Stimulated activated memory B cell treated with anti-CD40 and anti-IgM and Interleukin-4, amounts not matched to agents 10 μg/mL and 1 μg/mL and 100 μg/mL, for 72 hours (primary cell): ENCODE measurements at places on chromosomes 1 and 21.

DNA sequence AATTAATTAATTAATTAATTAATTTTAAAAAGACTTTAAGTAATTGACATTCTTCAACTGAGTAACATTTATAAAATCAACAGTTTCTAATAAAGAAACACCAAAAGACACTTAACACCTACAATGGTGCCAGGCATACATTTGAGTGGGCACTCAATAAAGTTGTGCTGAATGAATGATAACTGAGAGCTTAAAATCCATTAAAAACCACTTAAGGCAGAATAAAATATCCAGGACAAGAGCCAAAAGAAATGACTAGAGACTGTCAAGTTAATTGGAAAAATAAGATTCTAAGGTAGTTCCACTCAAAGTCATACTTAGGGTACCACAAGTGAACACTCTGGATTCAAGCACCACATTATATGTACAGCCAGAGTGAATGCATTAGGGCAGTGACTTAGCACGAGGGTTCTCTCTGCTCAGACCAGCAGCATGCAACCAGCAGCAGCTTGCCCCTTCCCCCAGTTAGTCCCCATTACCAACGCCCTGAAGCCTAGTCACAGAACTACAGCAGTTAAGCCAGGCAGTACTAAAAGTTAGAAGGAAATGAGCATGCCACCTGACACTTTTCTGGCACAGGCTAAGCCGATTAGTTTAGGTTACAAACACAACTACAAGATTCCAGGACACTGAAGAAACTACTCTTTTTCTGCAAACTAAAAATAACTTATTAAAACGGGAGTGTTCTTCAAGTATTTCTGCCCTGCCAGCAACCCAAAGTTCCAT, 46.5 kb downstream of the LUZP1 start:
- no peaks in the 10 kb centered on the region for H3K27me3 ChIP-seq
- no peaks in the 10 kb centered on the region for H3K36me3 ChIP-seq
- no peak for ATAC-seq
- H3K27ac ChIP-seq: no peak overlapping the region
- H3K4me3 ChIP-seq: no peak overlapping the region

- peaks cover 64% of the 10 kb centered on the region for H3K4me1 ChIP-seq
- peak overlapping the region; percentile 70 for H3K4me3 ChIP-seq
- H3K36me3 ChIP-seq: peaks cover 12% of the 10 kb centered on the region
- ATAC-seq: peak; percentile 86
Observed at GRCh38 chr1:24536391-24536840, 19.5 kb upstream of the NCMAP start.

DNA sequence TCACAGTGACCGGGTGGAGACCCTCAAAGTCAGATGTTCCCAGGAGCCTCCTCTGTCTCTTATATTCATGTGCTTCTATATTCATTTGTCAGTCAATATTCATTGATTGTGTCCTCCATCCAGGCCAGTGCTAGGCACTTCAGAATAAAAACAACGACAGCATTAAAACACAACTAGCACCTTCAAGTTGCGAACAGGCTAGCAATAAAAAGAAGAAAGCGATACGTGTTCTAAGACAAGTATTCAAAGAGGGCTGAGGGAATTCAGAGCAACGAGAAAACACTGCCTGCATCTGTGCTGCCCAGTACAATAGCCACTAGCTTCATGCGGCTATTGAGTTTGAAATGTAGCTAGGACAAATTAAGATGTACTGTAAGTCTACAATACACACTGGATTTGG, 138.0 kb downstream of the PLXNA2 start:
- no peak overlapping the region for H3K4me3 ChIP-seq
- H3K36me3 ChIP-seq: no peaks in the 10 kb centered on the region
- H3K4me1 ChIP-seq: no peaks in the 10 kb centered on the region
- H3K27ac ChIP-seq: no peak overlapping the region
- ATAC-seq: no peak
- H3K27me3 ChIP-seq: peaks cover 18% of the 10 kb centered on the region

DNA sequence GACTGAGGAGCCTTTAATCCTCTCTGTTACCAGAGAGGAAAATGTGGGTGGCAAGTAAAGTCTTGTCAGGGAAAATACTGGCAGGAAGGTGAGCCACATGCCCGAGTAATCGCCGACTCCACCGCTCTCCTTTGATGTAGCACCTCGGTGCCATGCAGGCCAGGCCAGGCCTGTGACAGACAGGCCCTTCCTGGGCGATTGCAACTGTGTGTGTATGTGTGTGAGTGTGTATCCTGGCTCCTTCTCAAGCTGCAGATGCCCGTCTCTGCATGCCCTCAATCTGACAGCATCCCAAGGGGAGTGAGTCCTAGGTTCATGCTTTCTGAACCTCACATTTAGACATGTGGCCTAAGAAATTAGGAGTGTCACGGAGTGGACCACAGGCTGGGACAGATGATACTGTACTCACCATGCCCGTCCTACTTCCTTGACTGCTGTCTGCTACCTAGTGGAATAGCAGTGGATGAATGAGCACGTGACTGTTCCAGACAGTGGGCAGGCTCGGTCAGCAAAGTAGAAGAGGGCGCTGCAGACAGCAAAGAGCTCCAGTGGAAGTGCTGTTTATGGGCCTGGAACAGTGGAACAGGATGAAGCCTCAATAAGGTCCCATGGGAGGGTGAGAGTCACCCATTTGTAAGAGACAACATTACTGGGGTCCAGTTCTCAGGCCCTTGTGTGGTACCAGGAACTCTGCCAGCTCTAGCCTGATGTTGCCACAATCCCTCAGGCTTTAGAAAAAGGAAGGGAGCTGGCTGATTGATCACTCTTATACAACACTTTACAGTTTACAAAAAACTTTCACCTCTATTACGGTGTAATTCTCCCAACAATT, 25.3 kb downstream of the SERTAD4 start:
- H3K4me1 ChIP-seq: no peaks in the 10 kb centered on the region
- no peaks in the 10 kb centered on the region for H3K36me3 ChIP-seq
- peaks cover 35% of the 10 kb centered on the region for H3K27me3 ChIP-seq
- no peak overlapping the region for H3K27ac ChIP-seq
- ATAC-seq: no peak
- no peak overlapping the region for H3K4me3 ChIP-seq

- H3K4me1 ChIP-seq: no peaks in the 10 kb centered on the region
- no peaks in the 10 kb centered on the region for H3K27me3 ChIP-seq
- H3K36me3 ChIP-seq: no peaks in the 10 kb centered on the region
- no peak overlapping the region for H3K27ac ChIP-seq
- no peak overlapping the region for H3K4me3 ChIP-seq
Observed at GRCh38 chr1:76554283-76554682, 313.0 kb upstream of the ST6GALNAC5 start.

GRCh38 chr1:54249819-54250435, 50.0 kb downstream of the MRPL37 start:
- ATAC-seq: no peak
- no peaks in the 10 kb centered on the region for H3K4me1 ChIP-seq
- no peaks in the 10 kb centered on the region for H3K36me3 ChIP-seq
- H3K4me3 ChIP-seq: no peak overlapping the region
- H3K27me3 ChIP-seq: no peaks in the 10 kb centered on the region

- peak overlapping the region; percentile 99 for H3K4me3 ChIP-seq
- ATAC-seq: no peak
- peak overlapping the region; percentile 60 for H3K27ac ChIP-seq
- peaks cover 12% of the 10 kb centered on the region for H3K4me1 ChIP-seq
Observed at GRCh38 chr21:32728456-32728839, 635 bp upstream of the SYNJ1 start.

DNA sequence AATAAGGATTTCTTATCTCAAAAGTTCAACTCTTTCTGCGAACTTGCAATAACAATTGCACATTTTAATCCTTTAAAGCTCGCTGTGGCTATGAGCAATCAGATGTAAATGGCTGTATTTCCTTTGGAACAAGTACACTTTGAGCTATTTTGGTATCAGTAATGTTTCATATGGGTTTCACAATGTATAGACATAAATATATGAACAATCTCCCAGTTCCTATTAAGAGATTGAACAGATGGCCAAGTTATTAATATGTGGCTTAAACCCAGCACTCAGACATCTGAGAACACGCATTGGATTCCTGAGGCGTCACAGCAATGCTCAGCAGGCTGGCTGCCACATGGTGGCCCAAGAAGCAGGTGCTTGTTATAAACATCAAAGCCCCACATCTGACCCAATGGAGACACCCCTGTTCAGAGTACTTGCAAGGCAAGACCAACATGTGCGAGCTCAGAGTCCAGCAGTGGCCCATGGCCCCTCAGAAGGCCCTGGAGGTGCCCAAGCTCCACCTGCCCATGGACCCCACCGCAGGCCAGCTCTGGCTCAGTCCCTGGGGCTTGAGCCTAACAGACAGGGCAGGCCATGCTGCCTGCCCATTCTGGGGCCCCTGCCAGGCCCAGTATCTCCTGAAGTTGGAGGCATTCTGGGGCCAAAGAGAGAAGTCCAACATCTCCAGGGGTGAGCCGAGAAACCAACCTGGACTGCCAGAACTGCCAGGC, 23.7 kb downstream of the PSMG1 start:
- no peaks in the 10 kb centered on the region for H3K27me3 ChIP-seq
- H3K4me1 ChIP-seq: no peaks in the 10 kb centered on the region
- H3K27ac ChIP-seq: no peak overlapping the region
- H3K4me3 ChIP-seq: no peak overlapping the region

- no peak overlapping the region for H3K4me3 ChIP-seq
- no peaks in the 10 kb centered on the region for H3K36me3 ChIP-seq
- H3K4me1 ChIP-seq: no peaks in the 10 kb centered on the region
- no peak for ATAC-seq
- H3K27me3 ChIP-seq: no peaks in the 10 kb centered on the region
Observed at GRCh38 chr1:81967951-81968350, 167.2 kb downstream of the ADGRL2 start.

- H3K27me3 ChIP-seq: no peaks in the 10 kb centered on the region
- no peaks in the 10 kb centered on the region for H3K4me1 ChIP-seq
- no peak overlapping the region for H3K27ac ChIP-seq
- no peak overlapping the region for H3K4me3 ChIP-seq
Observed at GRCh38 chr1:221612047-221612777, 129.7 kb downstream of the DUSP10 start.

GRCh38 chr1:78688697-78689096, 39.1 kb downstream of the IFI44 start:
- H3K4me1 ChIP-seq: no peaks in the 10 kb centered on the region
- no peak overlapping the region for H3K27ac ChIP-seq
- no peak overlapping the region for H3K4me3 ChIP-seq
- ATAC-seq: no peak
- H3K36me3 ChIP-seq: no peaks in the 10 kb centered on the region
- H3K27me3 ChIP-seq: peaks cover 23% of the 10 kb centered on the region

- no peaks in the 10 kb centered on the region for H3K36me3 ChIP-seq
- ATAC-seq: no peak
- H3K27me3 ChIP-seq: peaks cover 45% of the 10 kb centered on the region
Observed at GRCh38 chr1:228721407-228721806, 13.9 kb upstream of the RHOU start.
